ENCODE measurements at places on chromosomes 2 and 18.

GRCh38 chr2:231688719-231689118 is 19.6 kb upstream of the PTMA start:
- no peak for DNase-seq

DNA sequence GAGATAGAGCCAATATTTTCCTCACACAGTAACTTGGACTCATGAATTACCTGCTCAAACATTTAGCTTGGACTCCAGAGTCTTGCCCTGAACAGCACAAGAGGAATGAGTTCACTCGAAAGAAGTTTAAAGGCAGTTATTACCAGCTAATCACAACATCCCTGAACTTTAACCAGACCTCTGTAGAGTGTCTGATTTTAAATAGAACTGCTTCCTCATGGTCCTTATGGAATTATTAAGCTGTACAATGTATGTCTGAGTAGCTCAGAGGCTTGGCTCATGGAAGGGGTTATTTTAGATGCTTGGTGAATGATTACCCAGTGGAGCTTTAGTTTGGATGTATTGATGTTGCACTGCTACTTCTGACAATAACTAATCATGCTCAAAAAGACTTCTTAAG is 183.1 kb downstream of the FMNL2 start:
- no peak for DNase-seq

DNA sequence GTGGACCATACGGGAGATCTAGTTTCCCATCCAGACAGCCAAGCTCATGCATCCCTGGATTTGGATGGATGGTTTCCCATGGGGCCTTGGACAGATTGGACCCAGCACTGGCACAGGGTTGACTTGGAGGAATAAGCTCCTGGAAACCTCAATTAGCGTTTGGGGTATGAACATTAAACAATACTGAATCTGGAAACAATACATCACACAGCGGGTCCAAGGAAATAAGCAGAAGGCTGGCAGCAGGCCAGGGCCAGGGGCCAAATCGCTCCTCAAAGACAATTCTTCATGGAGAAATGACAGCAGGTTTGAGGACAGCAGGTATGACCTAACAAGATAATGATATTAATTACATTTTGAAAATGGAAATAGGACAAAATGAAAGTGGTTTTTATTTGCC is 540.6 kb downstream of the RIT2 start:
- DNase-seq, result no peak

DNA sequence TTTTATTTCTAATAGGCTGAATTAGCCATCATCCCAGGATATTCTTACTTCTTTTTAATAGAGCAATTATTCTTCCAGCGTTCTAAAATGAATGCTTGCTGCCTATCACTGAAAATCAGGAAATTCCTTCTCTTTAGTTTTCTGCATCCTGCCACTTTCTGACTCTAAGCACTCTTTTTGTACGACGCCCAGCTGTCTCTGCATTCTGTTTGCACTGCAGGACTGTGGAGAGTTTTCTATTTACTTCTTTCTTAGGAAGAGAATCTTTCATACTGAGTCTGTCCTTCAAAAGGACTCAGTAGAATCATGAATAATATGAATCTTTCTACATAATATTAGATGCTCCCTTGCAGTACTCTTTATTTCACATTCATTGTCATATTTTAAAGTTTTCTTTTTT is 360.4 kb upstream of the DSEL start:
- DNase-seq, result no peak

GRCh38 chr18:71951001-71951400 is 593.1 kb downstream of the CBLN2 start:
- no peak for DNase-seq

- no peak for DNase-seq
These were observed 417.6 kb downstream of the LRRTM4 start for GRCh38 chr2:77104554-77104953.

DNA sequence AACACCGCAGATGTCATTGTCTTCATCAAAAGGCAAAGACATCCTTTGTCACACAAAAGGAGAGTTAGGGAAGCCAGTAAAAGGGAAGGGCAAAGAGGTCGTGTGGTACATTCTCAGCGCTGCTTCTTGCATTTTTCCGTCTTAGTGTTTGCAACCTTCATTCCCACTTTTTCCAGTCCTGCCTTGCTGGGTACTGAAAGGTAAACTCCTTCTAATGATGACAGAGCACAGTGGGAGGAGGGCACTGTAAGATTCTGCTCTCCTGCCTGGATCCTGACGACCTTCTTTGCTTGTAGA is 424.3 kb upstream of the MEX3C start:
- no peak for DNase-seq

DNA sequence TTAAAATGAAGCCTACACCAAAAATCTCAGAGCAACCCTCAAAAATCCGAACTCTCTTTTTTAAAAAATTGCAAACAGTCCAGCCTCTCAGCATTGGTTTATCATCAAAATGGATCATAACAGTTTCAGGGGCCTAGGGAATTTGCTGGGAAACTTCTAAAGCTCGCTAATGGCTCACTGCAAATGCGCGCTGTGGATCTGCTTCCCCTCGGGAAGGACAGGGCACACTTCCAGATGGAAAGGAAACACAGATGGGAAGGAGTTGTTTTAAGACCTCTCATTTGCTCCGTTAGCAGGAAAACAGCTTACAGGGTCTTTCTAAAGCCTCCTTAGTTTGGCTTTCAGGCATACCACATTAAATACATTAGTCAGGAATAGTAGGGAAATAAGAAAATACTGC is 27.2 kb downstream of the FECH start:
- no peak for DNase-seq

DNA sequence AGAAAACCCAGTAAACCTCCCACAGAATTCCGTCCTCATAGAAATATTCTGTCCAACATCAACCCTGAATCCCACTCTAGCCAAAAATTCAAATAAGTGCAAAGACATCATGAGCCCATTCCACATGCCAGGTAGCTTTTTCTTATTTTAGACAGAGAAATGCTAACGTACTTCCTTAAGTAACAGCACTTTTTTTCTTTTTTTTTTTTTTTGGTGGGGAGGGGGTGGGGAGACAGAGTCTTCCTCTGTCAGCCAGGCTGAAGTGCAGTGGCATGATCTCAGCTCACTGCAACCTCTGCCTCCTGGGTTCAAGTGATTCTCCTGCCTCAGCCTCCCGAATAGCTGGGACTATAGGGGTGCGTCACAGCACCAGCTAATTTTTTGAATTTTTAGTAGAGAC is 45.5 kb downstream of the ANKRD44 start:
- DNase-seq, result no peak

DNA sequence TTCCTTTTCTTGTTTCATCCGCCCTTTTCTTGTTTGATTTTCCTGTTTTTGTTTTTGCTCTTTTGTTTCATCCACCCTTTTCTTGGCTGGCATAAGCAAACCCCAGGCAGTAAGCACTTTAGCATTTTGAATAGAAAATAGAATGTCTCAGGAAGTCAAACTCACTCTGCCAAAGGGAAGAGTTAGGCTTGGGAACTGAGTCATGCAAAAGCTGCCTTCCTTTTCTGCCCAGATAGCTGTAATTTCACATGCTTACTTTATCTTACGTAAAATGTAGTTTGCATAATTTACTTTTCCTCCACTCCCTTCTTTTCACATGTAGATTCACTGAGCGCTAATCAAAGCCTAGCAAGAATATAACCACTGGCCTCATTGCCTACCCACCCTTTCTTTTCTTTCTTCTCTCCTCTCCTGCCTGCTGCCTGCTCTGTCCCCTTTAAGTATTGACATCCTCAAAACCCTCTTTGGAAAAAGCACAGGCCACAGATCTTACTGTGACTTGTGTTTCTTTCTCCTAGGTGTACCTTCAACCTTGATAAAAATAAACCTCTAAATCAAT is 48.4 kb downstream of the CNGA3 start:
- DNase-seq, result no peak

DNA sequence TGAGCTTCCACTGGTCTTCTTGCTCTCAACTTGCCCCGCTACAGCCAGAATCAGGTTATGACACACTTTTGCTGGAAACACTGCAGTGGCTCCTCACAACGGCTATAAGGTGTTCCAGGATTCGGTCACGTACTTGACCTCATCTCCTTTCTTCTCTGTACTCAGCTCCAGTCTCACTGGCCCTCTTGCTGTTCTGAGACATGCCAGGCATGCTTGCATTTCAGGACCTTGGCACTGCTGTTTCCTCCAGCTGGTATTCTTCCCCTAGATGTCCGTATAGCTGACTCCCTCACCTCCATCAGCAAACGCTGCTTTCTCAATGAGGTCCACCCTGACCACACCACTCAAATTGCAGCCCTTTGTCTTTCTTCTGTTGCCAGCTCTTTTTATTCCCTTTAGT is 31.9 kb upstream of the C1GALT1C1L start:
- no peak for DNase-seq

- DNase-seq, result no peak
These were observed 191.8 kb downstream of the KCNH7 start for GRCh38 chr2:162646794-162647193.
